ENCODE measurements at places on chromosomes 1 and 21.
A peak's percentile ranks its signal among the peaks of the same experiment; 100 is the strongest.

DNA sequence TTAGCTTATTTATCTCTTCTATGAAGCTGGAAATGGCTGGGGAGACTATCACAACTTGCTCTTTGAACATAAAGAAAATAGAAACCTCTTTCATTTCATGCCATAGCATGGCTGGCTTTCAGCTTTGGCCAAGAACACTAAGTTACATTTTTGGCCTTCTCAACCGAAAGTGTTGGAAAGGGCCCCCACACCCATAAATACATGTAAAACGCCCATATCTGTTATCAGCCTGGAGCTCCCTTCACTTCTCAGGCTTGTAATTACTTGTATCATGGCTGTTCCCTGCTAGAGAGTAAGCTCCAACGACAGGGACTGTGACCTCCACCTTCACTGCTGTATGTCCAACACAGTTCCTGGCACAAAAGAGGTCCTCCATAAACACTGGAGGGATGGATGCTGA lies 12.7 kb upstream of the EIF4G3 start:
- DNase-seq = no peak

GRCh38 chr1:47650205-47650604 lies 212.4 kb downstream of the FOXD2 start:
- DNase-seq = no peak

DNA sequence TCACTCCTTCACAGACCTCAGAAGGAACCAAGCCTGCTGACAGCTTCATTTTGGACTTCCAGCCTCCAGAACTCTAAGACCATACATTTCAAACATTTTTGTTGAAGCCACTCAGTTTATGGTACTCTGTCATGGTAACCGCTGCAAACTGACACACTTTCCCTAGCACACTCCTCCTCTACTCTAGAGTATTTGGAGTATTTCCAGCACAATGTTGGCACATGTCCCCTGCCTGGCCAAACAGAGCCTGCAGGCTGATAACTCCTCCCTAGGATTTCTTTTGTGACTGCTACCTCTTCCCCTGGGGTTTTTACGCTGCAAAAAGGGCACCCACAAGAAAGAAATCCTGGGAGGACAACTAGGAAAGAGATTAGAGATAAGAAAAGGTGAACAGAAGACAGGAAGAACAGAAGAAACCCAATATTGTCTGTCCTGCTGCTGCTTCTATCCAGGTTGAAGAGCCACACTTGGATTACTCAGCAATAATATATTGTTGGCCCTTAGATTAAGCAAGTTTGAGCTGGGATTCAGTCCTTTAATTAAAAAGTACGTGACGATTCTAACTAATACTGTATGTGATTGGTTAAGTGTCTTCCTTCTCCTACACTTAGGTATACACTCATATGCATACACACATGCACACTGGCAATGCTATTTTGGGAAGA lies 844.1 kb downstream of the LTN1 start:
- no peak for DNase-seq

DNA sequence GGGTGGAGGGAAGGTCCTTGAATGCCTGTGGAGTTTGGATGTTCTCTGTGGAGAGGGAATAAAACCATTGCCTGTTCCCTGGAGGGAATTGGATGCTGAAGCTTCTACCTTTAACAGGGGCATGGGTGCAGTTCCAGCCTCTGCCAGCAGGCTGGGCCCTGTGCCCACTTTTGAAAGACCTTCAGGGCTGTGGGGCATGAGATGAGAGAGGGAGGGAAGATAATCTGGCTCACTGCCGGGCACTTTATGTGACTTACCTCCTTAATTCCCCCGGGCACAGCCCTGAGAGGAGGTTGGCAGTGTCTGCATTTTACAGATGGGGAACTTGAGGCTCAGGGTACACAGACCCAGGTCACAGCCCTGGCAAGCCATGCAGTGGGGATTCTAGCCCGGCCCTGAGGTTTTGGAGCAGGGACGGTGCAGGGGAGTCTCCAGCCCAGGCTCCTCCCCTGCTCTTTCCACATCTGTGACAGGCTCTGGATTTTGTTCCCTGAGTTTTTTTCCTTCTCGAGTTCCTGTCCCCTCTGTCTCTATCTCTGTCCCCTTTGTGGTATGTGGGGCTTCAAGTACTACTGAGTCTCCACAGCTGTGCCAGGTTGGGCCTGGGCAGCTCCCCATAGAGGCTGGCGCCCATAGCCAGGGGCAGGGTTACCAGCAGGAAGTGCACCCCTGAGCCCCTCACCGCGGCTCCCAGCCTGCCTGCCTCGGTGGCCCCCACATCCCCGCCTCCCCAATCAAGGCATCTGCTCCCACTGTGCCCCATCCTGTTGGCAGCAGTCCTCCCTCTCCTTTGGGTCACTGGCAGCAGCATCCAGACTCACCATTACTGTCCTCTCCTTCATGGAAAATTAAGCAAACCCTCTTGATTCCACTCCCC lies 14.0 kb upstream of the THEMIS2 start:
- peak; percentile 68 for DNase-seq

DNA sequence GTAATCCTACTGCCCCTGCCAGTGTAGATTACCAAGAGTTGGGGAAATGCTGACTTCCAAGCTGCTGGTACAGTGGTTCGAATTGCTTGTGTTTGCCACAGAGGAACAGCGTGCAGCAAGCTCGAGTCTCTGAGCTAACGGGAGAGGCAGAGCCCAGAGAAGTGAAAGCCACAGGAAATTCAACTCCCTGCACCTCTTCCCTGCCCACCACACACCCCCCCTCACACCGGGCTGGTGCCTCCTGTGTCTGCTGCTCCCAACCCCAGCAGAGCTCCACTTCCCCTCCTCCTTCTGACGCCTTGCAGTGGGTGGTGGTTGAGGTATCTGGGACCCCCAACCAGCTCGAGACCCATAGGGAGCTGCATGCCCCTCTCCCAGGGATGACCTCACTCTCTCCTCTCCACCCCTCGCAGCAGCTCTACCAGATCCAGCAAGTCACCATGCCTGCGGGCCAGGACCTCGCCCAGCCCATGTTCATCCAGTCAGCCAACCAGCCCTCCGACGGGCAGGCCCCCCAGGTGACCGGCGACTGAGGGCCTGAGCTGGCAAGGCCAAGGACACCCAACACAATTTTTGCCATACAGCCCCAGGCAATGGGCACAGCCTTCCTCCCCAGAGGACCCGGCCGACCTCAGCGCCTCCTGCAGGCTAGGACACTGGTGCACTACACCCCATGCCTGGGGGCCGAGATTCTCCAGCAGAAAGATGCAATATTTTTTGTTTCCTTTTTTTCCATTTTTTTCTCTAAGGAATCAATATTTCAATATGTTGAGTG lies 13.1 kb upstream of the KCNQ4 start:
- DNase-seq = no peak

DNA sequence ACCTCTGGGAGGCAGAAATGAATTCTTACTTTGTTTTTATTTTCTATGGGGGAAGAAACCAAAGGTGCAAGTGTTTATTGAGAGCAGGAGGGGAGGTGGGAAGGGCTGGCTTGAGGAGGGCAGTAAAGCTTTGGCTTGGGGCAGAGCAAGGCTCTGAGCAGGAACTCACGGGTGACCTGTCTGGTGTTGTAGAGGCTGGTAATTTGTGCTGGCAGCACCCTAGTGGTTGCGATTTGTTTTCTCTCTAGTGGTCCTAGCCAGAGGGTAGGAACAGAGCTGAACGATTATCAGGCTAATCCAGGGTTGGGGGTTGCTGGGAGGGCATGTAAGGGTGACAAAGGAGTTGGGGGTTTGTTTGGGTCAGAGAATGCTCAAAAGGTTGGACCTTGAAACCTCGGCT lies 16.6 kb downstream of the TMCC2 start:
- DNase-seq = no peak

DNA sequence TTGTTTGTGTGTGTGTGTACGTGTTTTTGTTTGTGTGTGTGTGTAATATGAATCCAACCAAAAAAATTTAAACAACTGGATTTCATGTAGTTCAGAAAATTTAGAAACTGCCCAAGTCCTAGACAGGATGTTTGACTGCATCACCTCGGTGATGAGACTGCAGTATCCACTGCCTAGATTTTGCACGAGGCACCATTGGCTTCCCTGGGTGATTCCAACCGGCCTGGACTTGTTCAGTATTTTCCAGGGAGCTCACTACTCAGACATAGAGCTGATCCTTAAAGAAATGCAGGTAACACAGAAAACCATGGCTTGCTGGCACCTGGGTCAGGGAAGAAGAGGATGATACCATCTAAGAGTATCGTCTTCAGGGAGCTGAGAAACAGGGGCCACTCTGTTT lies 18.2 kb upstream of the KCNK2 start:
- no peak for DNase-seq

DNA sequence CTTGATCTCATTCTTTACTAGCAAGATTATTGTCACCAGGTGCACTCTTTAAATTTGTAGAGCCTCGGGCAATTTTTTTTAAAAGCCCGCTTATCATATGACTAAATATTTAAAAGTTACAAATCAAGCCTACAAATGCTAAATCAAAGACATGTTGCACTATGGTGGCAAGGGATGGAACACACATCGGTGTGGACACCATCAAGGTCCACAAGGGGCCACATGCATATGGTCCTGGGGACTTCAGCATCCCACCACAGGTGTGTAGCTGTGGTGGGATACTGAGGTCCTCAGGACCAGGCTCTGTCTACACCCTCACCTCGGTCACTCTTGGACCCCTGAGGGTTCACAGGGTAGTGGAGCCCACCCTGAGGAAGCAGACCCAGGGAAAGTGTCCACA lies 45.8 kb downstream of the FAM78B start:
- DNase-seq = no peak

GRCh38 chr21:33334824-33335223 lies 10.1 kb downstream of the IFNAR1 start:
- DNase-seq = no peak

- no peak for DNase-seq
Measured at GRCh38 chr1:85888921-85889320, 180.7 kb upstream of the ZNHIT6 start.

DNA sequence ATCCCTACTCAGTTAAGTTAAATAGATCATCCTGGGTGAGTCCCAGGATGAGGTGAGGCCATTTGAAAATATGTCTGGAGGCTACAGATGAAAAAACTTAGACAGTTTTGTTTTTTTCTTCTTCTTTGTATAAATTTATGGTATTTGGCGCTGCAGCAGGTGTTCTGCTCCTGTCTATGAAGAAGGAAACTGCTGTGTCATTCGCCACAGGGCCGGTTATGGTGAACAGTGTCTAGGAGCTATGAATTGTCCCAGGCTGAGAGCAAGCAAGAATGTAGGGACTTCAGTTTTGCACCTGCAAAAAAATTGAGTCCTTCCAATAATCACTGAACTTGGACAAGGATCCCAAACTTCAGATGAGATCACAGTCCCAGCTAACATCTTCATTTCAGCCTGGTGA lies 674.3 kb upstream of the RGS18 start:
- DNase-seq = no peak

DNA sequence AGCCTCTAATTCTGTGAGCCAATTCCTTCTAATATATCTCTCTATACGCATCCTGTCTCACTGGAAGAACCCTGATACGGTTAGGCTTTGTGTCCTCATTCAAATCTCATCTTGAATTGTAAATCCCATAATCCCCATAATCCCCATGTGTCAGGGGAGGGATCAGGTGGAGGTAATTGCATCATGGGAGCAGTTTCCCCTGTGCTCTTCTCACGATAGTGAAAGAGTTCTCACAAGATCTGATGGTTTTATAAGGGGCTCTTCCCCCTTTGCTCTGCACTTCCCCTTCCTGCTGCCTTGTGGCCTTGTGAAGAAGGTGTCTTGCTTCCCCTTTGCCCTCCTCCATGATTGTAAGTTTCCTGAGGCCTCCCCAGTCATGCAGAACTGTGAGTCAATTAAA lies 116.1 kb downstream of the MRPS6 start:
- no peak for DNase-seq

DNA sequence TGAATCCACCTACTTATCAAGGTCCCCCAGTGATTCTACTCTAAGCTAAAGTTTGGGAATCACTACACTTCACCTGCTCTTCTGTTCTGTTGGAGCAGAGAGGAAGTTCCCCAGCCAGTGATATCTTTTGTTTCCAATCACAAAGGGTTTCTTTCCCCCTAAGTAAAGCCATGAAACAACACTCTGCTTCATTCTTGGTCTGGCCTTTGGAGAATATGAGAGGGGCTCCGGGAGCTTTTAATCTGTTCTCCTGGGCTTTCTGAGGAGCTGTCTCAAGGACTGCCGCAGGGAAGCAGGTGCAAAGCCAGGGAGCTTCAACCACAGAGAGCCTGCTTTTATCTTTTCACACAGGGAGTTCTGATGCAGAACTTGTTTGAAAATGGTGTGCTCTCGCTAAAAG lies 10.1 kb upstream of the SLAMF9 start:
- DNase-seq = no peak

DNA sequence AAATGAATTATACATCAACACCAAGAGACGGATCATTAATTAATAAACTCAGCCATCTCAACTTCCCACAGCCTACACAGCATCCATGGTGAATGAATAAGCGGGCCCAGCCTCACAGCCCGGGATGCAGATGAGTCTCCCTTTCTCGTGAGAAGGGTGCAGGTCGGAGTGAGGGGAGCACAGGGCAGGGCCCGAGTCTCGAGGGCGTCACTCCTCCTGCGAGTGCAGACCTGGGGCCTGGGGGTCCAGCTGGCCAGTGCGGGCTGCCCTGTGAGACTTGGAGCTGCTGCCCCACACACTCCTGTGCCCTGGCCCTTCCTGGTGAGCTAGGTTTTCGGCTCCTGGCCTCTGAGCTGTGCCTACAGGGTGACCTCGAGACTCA lies 74.7 kb downstream of the AJAP1 start:
- DNase-seq = no peak

- no peak for DNase-seq
Measured at GRCh38 chr1:203929741-203930309, 68.4 kb downstream of the SNRPE start.

- no peak for DNase-seq
Measured at GRCh38 chr1:176330782-176331181, 123.7 kb upstream of the COP1 start.

DNA sequence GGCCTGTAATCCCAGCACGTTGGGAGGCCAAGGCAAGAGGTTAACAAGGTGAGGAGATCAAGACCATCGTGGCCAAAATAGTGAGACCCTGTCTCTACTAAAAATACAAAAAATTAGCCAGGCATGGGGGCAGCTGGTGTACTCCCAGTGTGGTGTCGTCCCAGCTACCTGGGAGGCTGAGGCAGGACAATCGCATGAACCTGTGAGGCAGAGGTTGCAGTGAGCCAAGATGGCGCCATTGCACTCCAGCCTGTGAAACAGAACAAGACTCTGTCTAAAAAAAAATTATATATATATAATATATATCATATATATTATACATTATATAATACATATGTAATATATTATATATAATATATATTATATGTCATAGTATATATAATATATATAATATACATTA lies 249.2 kb upstream of the TPTE start:
- DNase-seq = no peak

- no peak for DNase-seq
Measured at GRCh38 chr1:152878042-152878441, at the start of gene SMCP. Gene SMCP, plus strand, starts transcription at chr1:152878322. Its CDS starts 6,101 bp downstream, at chr1:152884423.

DNA sequence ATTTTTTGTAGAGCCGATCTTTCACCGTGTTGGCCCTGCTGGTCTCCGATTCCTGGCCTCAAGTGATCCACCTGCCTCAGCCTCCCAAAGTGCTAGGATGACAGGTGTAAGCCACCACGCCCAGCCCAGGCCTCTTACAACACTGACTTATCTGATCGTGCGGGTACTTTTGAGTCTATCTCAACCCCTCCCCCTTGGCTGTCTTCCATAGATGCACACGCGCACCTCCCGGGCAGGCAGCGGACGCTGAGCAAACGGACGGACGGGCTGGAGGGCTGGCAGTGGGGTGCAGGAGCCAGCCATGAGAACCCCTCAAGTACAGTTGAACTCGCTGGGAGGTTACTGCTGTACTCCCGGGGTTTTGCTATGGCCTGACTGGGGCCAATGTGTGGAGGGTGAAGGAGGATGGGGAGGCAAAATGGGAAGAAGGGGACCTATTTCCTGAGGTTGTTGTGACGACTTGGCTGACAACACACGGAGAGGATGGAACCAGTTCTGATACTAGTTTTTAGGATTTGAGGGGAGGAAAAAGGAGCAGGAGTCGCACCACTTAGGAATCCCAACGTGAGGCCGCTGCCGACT lies 959 bp downstream of the CD58 start:
- no peak for DNase-seq
